ENCODE measurements at places on chromosomes 5 and 9.

DNA sequence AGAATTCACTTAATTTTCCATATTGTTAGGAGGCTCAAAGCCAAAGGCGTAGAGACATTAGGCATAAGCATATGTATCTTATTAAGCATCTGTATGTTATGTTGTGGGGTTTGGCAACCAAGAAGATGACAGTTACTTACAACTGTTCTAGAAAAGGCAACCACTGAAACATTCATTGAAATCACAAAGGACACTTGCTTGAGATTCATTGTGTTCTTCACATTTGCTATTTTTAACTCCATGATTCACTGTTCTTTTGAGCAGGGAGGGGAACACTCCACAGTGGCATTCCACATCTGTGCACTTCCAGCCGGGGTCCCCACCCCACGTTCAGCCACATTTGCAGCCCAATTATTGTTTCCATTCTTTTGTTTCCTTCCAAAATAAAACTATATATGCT is 107.1 kb downstream of the PALM2AKAP2 start:
- DNase-seq, result peak; percentile 50

GRCh38 chr5:160312134-160312959 is at the start of gene CCNJL:
TSS of gene CCNJL (minus strand) at chr5:160312564. CDS start at chr5:160311923, 641 bp downstream.
- DNase-seq, result no peak

GRCh38 chr9:121225240-121225639 is 23.6 kb upstream of the RAB14 start:
- DNase-seq, result no peak

DNA sequence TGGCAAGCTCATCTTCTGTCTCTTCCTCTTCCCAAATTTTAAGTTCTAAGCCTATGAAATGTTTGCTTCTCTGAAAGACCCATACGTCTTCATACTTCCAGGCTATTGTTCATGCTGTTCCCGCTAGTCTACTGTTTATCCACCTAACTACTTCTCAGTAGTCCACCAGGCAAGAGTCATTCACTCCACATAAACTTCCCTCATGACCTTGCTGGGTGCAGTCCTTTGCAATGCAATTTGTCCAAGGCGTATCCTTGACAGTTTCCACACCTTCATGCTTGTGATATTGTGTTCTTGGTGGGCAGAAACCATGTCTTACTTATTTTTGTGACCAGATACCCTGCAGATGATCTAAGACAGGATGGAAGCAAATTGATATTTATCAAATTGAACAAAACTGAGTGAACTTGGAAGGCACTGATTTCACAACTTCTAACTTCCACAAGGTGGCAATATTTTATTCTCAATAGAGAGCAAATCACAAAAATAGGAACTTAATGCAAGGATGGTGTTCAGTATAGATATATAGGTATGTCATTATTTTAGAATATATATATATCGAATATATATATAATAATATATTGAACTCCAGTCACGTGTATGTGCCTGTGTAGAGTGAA is 30.3 kb downstream of the TYRP1 start:
- no peak for DNase-seq

GRCh38 chr5:116212225-116212624 is 127.4 kb downstream of the COMMD10 start:
- no peak for DNase-seq
